Type B pancreatic cell (in vitro differentiated cells): ENCODE measurements at places on chromosomes 4 and X. TPM values are rescaled to one million over a fixed set of nuclear protein-coding genes. Genes with fewer than 3 reads are reported as not detected.

DNA sequence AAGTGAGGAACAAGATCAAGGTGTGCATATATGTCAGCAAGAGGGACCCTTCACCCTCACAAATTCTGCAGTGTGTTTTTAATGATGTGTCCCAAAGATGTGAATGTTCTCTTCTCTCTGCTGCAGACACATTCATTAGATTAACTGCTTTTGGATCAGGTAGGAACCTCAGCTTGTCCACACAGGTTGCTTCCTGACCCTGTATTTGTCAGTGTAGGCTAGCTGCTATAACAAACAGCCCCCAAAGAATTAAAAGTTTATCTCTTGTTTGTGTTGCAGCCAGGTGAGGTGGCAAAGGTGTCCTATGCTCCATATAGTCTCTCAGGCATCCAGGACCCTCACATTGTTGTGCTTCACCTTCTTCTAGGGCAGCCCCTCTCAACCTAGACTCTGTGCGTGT lies 17.8 kb downstream of the XG start:
- no peak for DNase-seq
- H3K27ac ChIP-seq = no peak overlapping the region
- peaks cover 20% of the 10 kb centered on the region for H3K4me1 ChIP-seq
- peaks cover 3% of the 10 kb centered on the region for H3K36me3 ChIP-seq

DNA sequence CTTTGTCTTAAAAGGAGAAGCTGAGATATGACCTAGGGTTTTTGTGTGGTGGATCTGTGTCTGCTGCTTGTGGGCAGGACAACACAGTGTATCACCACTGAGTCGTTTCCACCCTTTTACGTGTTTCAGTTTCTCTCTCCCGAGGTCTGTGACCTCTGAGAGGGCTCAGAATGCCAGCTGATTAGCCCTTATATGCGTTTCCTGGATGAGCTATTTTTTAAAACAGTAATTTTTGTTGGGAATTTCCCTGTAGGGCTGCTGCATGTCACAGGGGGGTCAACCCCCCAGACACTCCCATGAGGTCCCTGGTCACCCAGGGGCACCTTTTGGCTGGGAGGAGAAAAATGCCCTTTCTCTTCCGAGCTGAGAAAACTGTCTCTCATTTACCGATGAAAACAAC lies 170.4 kb upstream of the CASK start:
- no peak for DNase-seq
- no peak overlapping the region for H3K4me3 ChIP-seq
- H3K36me3 ChIP-seq = no peaks in the 10 kb centered on the region
- H3K27me3 ChIP-seq = no peaks in the 10 kb centered on the region

- H3K4me3 ChIP-seq = peak overlapping the region; percentile 90
- H3K27ac ChIP-seq = peak overlapping the region; percentile 75
- no peak for DNase-seq
- peaks cover 10% of the 10 kb centered on the region for H3K36me3 ChIP-seq
- peaks cover 19% of the 10 kb centered on the region for H3K4me1 ChIP-seq
These were observed 1.7 kb downstream of the PDGFRA start for GRCh38 chr4:54230484-54231418.

Gene ZGRF1
- total RNA-seq = 10.8 and 24.8 TPM in 2 replicates

Gene RXFP1
- 0.07 TPM in 1 of 2 replicates, not detected in the other for total RNA-seq
